Frontal cortex (tissue), 4 donors: ENCODE measurements at places on chromosomes 11 and 22. TPM values are rescaled to one million over a fixed set of nuclear protein-coding genes. Genes with fewer than 3 reads are reported as not detected.

SLC7A4 gene
- total RNA-seq = 2.0 TPM

HEPACAM gene
- 6.9 TPM for total RNA-seq

EMID1 gene
- total RNA-seq = 33.8 TPM

HEPN1 gene
- not detected for total RNA-seq

OR51I1 gene
- total RNA-seq = not detected

CARD16 gene
- not detected for total RNA-seq

LRRC75B gene
- total RNA-seq = 8.2 TPM

PRSS23 gene
- total RNA-seq = 23.6 TPM

PYGM gene
- 0.82 TPM for total RNA-seq

OLFML1 gene
- 1.6 TPM for total RNA-seq

PHLDA2 gene
- not detected for total RNA-seq
